NCI-H1436 (cell line): ENCODE measurements at places on chromosomes 1 and 21.

- DNase-seq: no peak
Measured at GRCh38 chr1:165661703-165662102, 30.7 kb downstream of the MGST3 start.

DNA sequence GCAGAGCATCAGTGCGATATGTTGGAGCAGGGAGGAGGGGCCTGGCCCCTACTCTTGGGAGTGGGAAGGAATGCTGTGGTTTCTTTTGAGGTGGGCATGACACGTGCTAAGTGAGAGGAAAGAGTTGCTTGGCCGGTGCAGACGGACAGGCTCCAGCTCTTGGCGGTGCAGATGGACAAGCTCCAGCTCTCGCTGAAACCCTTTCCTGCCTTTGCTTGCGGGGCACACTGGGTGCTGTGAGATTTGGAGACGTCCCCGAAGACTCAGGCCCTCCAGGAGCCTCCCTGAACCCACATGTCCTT lies 15.9 kb downstream of the PDXK start:
- no peak for DNase-seq

GRCh38 chr1:156140879-156141707 lies 12.3 kb upstream of the SEMA4A start:
- no peak for DNase-seq

- no peak for DNase-seq
Measured at GRCh38 chr1:184425449-184426277, 38.8 kb downstream of the C1orf21 start.
